Mammary epithelial cell (primary cell): ENCODE measurements at places on chromosomes 5 and 9. TPM values are rescaled to one million over a fixed set of nuclear protein-coding genes. Genes with fewer than 3 reads are reported as not detected.

Gene FCHO2
- total RNA-seq, result 19.3 and 25.5 TPM in 2 replicates

Gene DDX4
- not detected in 2 replicates for total RNA-seq

Gene SEMA4D
- 2.3 TPM for total RNA-seq

Gene LRRC14B
- not detected in 2 replicates for total RNA-seq

Gene AGXT2
- not detected in 2 replicates for total RNA-seq

Gene NKD2
- 0.14 and 0.32 TPM in 2 replicates for total RNA-seq

Gene EIF4EBP3
- 6.0 and 9.2 TPM in 2 replicates for total RNA-seq

Gene LECT2
- not detected for total RNA-seq

Gene FBN2
- 45.2 TPM for total RNA-seq

Gene BSPRY
- total RNA-seq, result 0.17 TPM

Gene PCDHGA9
- 1.9 TPM in 2 replicates for total RNA-seq

Gene KCNN2
- not detected for total RNA-seq

Gene ANXA1
- 461 TPM for total RNA-seq

Gene CLINT1
- 127 TPM for total RNA-seq

Gene SH3GL2
- not detected in 2 replicates for total RNA-seq

Gene PCDHB9
- total RNA-seq, result 0.08 and 0.24 TPM in 2 replicates

Gene ZNF462
- total RNA-seq, result 28.0 TPM

Gene LRRTM2
- 1.1 TPM in 1 of 2 replicates, not detected in the other for total RNA-seq

Gene PGM5
- 1.0 TPM for total RNA-seq

Gene IL9
- total RNA-seq, result not detected

Gene TMEM171
- 0.69 and 2.6 TPM in 2 replicates for total RNA-seq

Gene PCDHB11
- 0.17 TPM for total RNA-seq

Gene PKN3
- 0.33 TPM for total RNA-seq

Gene CCL28
- total RNA-seq, result 1.3 and 2.7 TPM in 2 replicates

Gene POLE3
- 42.8 TPM for total RNA-seq

Gene ZMAT2
- 25.8 TPM for total RNA-seq

Gene PCDHGA7
- 4.7 TPM for total RNA-seq

Gene FAM78A
- 0.35 and 0.42 TPM in 2 replicates for total RNA-seq

Gene GDA
- total RNA-seq, result 0.08 TPM in 1 of 2 replicates, not detected in the other

Gene C9orf50
- not detected for total RNA-seq

Gene FOXD4
- 0.67 TPM in 1 of 2 replicates, not detected in the other for total RNA-seq

Gene SIT1
- not detected for total RNA-seq

Gene FST
- 185 TPM for total RNA-seq

Gene ANKRD34B
- not detected for total RNA-seq

Gene PRR16
- total RNA-seq, result 0.56 and 1.3 TPM in 2 replicates

Gene KIF27
- 5.1 and 5.6 TPM in 2 replicates for total RNA-seq

Gene FOXD4L5
- total RNA-seq, result 0.67 TPM
